ENCODE measurements at places on chromosomes 13 and 19.

DNA sequence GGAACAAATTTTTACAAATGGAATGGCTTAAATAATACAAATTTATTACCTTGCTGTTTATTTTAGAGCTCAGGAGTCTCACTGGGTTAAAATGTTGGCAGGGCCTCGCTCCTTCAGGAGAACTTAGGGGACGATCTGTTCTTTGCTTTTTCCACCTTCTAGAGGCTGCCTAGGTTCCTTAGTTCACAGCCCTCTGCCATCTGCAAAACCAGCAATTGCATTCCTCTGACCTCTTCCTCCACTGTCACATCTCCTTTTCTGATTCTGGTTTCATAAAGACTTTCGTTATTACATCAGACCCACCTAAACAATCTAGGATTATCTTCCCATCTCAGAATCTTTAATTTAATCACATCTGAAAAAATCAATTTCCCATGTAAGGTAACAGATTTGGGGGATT, 249.6 kb upstream of the SPRY2 start:
- no peak for DNase-seq

DNA sequence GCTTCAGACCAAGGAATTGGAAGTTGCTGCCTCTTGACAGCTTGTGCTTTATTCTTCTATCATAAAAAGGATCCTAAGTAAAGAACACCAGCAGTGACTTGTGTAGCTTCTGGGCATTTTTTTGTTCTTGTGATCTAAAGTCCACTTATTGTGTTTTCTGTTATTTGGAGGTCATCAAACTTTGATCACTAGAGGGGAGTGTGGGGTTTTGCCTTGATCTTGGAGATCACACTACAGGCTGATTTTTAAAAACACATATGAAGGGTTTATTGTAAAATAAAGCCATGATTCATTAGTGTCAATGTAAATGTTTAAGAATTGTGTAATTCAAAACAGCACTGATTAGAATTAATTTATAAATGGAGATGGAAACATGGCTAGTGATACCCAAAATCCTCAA, 328.7 kb upstream of the EDNRB start:
- DNase-seq, result no peak

DNA sequence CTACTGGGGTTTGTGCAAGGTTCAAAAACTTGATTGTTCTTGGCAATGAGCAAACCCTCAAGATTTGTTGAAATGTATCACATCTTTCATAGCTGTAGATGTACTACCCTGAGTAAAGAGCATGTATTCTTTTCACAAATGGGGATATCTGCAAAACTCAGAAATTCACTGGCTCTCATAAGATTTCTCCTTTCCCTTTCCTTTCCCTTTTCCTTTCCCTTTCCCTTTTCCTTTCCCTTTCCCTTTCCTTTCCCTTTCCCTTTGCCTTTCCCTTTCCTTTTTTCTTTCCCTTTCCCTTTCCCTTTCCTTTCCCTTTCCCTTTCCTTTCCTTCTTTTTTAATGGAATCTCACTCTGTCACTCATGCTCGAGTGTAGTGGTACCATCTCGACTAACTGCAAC, 69.1 kb downstream of the FNDC3A start:
- no peak for DNase-seq

DNA sequence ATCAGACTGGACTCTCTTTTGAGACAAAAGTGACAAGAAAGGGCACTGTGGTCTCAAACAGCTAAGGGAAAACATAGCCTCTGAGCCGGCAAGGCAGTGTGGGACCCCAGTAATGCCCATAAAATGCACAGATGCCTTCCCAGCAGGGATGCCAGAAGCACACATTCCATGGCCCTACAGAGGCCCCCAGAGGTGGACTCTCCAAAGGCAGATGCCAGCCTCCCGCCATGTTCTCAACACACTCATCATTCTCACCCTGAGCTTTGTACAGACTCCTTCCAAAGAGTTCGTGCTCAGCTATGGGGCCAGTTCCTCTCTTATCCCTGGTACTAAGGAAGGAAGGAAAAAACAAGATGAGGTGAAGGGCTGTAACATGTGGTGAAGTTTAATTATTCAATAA, 67.1 kb upstream of the ATP12A start:
- no peak for DNase-seq

DNA sequence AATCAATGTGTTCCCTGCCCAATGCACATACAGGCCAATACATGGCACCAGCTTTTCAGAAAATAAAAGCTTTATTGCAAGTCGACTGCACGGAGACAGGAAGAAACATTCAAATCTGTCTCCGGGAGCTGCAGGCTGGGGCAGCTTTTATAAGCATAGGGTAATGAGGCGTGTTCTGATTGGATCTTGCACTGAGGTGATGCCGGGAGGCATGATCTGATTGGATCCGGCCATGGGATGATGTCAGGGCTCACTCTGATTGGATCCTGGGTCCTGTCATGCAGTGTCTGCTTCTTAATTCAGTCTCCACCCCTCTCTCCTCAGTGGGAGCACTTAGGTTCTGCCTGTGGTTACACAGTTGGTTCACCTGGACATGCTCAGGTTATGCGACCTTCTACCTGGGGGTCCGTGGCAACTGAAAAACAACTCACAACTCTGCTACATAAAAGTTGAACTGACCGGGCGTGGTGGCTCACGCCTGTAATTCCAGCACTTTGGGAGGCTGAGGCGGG, 11.8 kb upstream of the FBN3 start:
- no peak for DNase-seq

DNA sequence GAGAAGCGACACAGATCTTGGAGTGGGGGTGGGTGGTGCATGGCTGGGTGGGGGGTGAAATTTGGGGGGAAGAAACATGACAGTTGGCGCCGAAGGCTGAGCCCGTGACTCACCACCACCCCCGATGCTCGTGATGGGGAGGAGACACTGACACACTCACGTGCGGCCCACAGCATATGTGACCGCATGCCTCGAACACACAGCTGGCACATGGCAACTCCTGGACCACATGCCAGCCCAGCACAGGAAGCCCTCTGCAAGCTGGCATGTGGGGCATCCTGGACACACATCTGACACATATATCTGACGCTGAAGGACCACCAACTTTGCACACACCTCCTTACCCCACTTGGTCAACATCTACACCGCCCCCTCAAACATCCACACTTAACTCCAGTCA, 1.2 kb upstream of the GRIK5 start:
- no peak for DNase-seq

- no peak for DNase-seq
Observed at GRCh38 chr13:88459331-88459730, 788.2 kb downstream of the SLITRK5 start.

- no peak for DNase-seq
Observed at GRCh38 chr19:37979547-37980082, 72.6 kb downstream of the SIPA1L3 start.

GRCh38 chr19:3550947-3551791, 6.2 kb downstream of the MFSD12 start:
- no peak for DNase-seq

GRCh38 chr13:94033830-94034642, 445.4 kb downstream of the DCT start:
- DNase-seq, result no peak

- DNase-seq, result no peak
Observed at GRCh38 chr13:111868716-111869115, 198.2 kb upstream of the SOX1 start.

DNA sequence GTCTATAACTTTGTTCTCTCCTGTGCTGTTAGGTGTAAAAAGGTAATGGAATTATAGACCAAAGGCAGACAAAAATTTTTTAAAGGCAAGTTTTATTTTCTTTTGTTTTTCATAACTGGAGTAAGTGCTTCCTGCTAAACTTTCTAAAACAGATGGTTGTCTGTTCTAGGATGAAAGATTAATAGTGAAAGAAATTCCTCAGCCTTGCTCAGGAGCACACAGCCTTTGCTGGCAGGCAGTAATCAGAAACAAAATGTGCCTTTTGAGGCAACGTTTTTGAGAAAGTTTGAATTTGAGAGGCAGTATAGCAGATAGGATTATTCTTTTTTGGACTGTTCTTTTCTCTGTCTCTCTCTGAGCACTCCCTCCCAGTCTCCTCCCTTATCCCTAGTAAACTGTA, 2749.5 kb downstream of the PCDH9 start:
- no peak for DNase-seq

GRCh38 chr19:48925240-48925843, 8.2 kb upstream of the DHDH start:
- no peak for DNase-seq

- DNase-seq, result no peak
Observed at GRCh38 chr13:95492044-95492801, 60.3 kb upstream of the CLDN10 start.

DNA sequence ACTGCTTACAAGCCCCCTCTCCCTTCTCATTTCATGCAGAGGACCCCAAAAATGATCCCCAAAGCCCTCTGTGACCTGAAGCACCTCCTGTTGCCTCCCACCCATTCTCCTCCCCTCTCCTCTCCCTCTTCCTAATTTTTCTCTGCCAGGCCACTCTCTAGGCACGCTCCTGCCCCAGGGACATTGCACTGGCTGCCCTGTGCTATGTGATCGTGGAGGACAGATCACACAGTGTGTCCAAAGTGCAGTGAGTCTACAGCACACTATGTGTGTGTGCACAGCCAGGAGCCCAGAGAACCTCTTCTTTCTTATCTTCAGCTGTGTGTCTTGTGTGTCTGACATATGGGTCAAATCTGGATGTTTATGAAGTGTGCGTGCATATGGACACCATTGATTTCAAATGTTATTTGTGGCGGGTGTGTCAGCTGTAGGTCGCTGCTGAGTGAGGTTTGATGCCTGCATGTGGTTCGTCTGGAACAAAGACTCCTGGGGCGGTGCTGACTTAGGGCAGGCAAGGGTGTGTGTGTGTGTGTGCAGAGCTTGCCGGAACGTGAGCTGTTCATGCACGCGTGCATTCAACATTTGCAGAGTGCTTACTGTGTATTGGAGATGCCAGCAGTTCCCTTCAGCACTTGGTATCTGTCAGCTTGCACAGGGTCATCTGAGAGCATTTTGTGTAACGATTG, 2.1 kb upstream of the KLHL26 start:
- DNase-seq, result no peak

DNA sequence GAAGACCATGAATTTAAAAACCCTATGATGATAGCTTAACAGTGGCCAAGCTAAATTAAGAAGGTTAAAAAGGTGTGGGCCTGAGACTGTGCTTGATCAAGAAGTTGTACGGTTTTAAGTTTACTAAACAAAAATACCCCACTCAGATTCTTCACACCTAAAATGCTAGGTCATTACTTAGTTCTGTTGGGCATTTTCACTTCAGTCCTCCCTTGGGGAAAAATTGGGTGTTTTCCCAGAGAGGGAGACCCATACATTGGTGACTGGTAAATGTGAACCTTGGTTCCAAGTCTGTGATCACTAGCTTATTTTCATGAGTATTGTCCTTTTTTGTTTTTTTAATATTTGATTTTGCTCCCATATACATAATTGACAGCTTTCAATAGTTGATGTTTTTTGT, 44.4 kb downstream of the MTUS2 start:
- no peak for DNase-seq

DNA sequence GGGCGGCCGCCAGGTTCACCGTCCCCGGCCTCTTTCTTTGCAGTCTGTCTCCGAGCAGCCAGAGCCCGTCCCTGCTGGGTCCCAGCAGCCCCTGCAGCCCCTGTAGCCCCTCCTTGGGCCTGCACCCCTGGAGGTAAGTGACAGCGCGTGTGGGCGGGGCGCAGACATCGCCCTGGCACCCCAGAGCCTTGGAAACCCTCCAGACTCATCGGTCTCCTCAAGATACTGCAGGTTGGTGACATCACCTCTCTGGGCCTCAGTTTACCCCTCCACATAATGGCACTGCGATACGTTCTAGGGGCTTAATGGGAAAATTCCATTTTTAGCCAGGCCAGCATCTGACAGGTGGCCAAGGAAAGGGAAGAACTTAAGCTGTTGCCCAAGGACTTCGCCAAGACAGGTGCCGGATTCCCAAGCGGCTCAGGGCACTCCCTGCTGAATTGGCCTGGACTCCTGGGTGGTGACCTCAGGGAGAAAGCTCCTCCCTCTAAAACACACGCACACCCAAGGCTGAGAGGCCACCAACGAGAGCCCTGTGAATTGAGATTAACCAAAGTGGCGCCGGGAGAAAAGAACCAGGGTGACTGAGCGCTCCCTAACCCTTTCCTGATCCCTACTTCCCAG, 13.1 kb downstream of the MAST3 start:
- DNase-seq, result no peak

DNA sequence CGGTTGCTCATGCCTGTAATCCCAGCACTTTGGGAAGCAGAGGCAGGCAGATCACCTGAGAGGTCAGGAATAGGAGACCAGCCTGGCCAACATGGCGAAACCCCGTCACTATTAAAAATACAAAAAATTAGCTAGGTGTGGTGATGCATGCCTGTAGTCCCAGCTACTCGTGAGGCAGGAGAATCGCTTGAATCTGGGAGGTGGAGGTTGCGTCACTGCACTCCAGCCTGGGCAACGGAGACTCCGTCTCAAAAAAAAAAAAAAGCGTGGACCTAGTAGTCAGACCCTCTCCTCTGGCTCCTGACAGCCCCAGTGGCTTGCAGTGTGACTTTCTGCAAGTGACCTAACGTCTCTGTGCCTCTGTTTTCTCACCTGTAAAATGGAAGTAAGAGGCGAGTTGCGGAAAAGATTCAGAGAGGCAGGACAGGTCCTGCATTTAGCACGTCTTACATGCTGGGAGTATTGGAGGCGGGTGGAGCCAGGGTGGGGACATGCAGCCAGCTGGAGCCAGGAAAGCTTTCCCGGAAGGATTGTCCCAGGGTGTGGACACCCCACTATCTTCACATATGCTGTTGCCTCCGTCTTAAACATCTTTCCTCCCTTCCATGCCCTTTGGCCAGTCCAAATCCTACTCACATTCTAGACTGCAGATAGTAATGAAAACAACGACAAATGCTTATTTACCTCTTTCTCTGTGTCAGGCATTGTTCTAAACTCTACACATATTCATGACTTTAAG, 2.9 kb downstream of the TUBB4A start:
- no peak for DNase-seq

DNA sequence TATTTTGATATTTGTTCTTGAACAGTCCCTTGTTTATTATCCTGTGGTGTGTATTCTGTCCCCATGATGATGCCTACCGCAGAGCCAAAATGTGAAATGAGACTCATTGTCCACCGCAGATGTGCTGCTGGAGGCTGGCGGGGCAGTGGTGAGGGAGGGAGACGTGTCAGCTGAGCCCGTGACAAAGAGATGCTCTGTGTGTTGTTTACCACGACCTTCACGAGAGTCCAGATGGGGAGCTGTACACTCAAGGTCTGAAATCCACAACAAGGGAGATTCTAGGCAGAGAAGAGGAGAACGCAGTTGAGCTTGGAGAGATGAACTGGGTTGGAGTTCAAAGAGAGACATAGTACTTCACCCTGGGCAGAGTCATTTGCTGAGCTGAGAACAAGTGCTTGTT, 20.8 kb upstream of the AMER2 start:
- DNase-seq, result no peak

Measured in left hindlimb (tissue), 1 donor.